ENCODE measurements at places on chromosomes 13 and 19.

- no peak for DNase-seq
These were observed 4.4 kb downstream of the TRIM13 start for GRCh38 chr13:50001287-50001686.

DNA sequence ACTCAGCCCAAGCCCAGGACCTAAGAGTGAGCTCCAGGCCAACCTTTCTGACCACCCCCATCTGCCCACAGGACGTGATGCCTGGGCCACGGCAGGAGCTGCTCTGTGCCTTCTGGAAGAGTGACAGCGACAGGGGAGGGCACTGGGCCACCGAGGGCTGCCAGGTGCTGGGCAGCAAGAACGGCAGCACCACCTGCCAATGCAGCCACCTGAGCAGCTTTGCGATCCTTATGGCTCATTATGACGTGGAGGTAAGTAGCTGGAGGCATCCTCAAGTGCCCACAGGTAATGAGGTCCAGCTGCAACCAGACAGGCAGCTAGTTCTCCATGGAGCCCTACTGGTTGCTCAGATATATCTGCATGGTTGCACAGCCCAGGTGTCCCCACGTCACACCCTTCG is 14.8 kb downstream of the DDX39A start:
- no peak for DNase-seq

DNA sequence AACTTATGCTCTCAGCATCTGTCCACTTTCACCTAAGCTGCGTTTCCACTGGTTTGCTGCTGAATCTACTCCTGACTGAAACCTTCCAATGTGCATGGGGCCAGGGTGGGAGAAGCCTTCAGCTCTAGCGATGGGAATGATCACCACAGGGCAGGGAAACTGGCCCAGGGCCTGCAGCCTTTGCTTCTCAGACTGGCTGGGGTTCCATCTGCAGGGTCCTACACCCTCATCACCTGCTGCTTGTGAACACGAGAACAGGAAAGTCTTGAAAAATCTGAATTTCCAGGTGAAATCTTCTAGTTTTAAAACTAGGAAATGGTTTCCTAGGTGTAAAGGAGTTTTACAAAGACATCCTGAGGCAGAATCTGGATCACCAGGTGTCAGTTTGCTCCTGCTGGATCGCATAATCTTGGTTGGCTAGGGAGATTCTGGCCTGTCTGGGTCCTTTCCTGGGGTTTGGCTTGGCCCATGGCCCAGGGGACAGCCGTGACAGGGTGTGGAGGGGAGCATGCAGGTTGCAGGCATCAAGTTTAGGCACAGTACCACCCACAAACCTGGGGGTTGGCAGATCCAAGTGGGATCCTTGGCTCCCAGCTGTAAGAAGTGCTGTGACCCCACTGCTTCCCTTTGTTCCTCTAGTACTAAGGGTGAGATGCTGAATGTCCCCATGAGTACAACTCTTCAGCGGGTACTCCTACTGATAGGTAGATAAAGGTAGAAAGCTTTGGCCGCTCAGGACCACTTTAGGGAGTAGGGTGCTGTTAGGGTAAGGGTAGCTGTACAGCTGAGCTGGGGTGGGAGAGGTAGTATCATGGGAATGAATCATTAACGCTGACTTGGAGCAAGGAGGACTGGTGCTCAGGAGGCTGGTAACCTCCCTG is 1.8 kb upstream of the UBE2M start:
- no peak for DNase-seq

DNA sequence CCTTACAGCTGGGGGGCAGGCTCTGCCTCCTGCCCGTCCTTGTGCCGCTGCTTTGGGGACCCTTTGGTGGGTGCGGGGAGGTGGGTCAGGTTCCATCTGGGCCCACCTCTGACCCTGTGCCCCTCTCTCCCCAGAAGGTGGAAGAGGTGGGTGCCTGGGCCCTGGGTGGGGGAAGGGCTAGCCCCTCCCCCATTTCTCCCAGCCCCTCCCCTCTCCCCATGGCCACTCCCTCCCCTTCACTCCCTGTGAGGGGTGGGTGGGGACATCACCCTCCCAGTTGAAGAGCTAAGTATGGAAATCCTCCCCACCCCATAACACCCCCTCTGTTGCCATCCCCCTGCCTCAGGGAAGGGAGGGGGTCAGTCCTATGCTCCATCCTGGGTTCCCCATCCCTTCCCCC is 14.2 kb downstream of the ARHGEF1 start:
- no peak for DNase-seq

DNA sequence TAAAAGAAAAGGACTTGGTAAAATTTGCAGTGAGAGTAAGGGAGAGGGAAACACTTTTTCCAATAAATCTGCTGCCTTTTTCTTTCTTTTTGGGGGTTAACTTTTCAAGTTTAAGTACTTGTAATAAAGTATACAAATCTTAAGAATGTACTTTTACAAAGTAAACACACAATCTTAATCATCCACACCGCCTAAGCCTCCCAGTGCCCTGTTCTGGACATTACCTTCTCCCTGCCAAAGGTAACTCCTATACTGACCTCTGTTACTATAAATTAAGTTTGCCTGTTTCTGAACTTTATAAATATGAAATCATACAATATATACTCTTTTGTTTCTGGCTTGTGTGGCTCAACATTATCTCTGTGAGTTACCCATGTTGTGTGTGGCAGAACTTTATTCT is 137.9 kb downstream of the RGCC start:
- no peak for DNase-seq

GRCh38 chr19:31271306-31271911 is 77.8 kb downstream of the TSHZ3 start:
- no peak for DNase-seq

DNA sequence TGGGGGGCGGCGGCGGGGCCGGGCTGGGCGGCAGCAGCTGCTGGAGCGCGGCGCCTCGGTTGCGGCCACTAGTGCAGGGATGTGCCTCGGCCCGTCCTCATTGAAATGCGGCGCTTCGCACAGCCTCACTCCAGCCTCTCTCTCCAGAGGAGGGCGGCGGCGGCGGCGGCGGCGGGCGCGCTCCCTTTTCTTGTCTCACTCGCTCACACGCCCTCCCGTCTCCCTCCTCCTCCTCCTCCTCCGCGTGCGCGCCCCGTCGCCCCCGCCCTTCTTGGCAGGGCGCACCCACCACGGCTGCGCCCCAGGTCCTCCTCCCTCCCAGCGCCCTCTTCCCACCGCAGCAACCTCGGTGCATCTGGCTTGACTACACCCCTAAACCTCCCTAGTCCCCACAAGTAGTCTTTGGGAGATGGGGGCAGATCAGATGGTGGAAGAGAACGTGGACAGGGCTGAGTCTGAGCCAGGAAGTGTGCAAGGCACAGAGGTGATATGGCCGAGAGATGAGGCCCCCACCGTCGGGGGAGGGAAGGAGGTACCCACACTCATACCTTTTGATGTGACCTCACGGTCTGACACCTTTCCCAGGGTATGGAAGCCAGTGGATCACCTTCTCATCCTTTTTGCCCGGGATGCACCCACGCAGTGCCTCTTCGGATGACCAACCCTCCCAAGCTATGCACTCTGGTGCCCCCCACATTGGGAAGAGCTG is at the start of gene DCLK1:
TSS of gene DCLK1 (minus strand) at position 161 of the 709 bp plus-strand sequence.
- DNase-seq, result no peak

GRCh38 chr19:55486971-55487923 is 989 bp upstream of the SSC5D start:
- peak; percentile 61 for DNase-seq

DNA sequence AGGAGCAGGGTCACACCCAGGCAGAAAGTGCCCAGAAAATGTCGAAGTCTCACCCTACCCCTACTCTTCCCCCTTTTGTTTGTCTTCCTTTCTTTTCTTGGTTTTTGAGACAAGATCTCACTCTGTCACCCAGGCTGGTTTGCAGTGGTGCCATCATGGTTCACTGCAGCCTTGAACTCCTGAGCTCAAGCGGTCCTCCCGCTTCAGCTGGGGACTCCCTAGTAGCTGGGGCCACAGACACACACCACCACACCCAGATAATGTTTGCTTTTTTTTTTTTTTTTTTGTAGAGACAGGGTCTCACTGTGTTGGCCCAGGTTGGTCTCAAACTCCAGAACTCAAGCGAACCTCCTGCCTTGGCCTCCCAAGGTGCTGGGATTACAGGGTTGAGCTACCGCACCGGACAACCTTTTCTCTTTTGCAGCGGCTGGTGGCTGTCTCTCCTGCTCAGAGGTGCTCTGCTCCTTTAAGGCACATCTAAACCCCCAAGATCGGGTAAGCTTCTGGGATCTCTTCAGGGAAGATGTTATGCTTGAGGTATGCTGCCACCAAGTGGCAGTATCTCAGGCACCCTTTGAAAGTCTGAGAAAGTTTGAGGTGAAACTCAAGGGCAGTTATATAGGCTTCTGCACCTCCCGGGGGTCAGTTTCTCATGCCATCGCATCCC is 22.4 kb upstream of the EBI3 start:
- DNase-seq, result no peak

- no peak for DNase-seq
These were observed 156.5 kb downstream of the KCNRG start for GRCh38 chr13:50171590-50172282.

DNA sequence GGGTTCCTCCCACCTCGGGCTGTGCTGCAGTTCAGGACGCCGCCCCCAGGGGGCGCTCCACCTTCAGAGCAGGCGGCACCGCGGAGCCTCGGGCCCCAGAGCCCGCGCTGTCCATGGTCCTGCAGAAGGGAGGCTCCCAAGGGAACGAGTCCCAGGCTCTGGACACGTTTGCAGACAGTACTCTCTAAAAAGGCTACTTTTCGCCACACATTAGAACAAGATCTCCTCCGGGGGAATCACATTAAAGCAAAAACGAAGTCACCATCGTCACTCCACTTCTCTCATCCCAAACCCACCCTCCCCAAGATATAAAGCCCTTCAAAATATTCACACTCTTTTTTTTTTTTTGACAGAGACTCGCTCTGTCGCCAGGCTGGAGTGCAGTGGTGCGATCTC is 4.6 kb upstream of the SIGLEC10 start:
- DNase-seq, result peak; percentile 81

- no peak for DNase-seq
These were observed 969 bp downstream of the AKT2 start for GRCh38 chr19:40284251-40284500.

DNA sequence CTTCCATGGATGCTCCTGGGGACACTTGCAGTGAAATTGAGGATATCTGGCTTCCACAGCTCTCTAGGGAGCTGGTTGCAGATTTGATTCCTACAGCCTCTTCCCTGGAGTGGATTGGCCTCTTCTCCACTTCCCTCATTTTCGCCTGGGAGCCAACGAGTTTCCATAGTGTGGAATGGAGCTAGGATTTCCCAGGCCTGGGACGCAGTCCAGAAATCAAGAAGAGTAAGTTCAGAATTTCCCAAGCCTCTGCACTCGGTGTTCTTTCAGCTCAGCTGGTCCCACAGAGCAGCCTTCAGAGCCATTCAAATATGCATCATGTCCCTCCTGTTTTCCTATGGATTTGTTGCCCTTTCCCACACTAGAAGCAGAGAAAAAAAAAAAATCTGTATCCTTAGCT is 68.2 kb downstream of the RAP2A start:
- DNase-seq, result no peak

GRCh38 chr19:53927739-53928138 is 18.7 kb downstream of the CACNG7 start:
- DNase-seq, result peak; percentile 16

- DNase-seq, result no peak
These were observed 11.2 kb downstream of the STK11 start for GRCh38 chr19:1216756-1217155.

DNA sequence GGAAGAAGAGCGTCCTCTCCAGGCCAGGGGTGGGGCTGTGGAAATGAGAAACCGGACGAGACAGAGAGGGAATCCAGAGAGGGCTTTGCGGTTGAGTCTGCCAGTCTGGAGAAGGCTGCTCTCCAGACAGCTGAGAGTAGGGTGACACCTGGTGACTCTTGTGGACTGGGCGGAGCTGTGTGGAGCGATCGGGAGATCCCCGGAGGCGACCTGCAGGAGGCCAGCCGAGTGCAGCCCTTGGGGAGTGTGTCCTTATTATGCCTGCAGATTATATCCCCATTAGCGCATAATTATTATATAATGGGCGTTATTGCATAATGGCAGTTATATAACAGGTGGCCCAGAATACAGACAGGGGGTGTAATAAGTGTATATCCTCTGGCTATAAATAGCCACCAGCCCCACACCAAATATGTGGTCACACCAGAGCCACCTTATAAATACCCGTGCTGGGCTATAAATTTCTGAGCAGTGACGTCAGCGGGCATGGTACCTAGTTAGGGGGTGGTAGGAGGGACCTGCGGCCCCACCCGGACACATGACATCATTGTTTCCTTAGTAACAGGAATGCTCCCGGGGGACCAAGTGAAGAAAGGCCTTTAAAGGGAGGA is 41.2 kb downstream of the NFIX start:
- no peak for DNase-seq

DNA sequence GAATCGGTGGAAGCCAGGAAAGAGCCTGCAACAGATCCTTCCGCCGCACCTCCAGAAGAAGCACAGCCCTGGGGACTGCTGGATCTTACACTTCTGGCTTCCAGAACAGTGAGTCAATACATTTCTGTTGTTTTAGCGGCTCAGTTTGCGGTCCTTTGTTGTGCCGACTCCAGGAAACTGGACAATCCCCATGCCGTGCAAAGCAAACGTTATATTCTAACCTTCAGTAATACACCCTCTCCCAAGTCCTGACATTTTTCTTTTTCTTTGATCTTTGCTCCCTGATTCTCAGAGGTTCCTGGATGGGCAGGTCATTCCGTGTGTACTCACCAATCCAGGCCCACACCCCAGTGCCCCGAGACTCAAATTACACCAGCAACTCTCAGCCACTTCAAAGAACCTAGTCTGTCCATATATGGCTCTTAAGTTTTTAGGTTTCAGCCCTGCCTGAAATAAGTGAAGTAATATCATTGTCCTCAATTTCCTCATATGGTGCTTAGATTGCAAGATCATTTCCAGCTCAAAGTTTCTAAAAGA is 387.1 kb upstream of the SGCG start:
- no peak for DNase-seq

GRCh38 chr19:8460516-8461298 is 15.9 kb downstream of the HNRNPM start:
- no peak for DNase-seq

GRCh38 chr19:35217649-35217990 is 10.9 kb downstream of the FAM187B start:
- no peak for DNase-seq

GRCh38 chr13:80877209-80877943 is 536.5 kb upstream of the SPRY2 start:
- no peak for DNase-seq

GRCh38 chr13:66087269-66087710 is 1142.8 kb downstream of the PCDH9 start:
- no peak for DNase-seq
